ENCODE measurements at places on chromosomes 4 and X.
A peak's percentile ranks its signal among the peaks of the same experiment; 100 is the strongest.

GRCh38 chr4:181503687-181504390 is 739.4 kb upstream of the TENM3 start:
- DNase-seq = no peak

- DNase-seq = no peak
These were observed 1017.2 kb downstream of the PCDH7 start for GRCh38 chr4:31737419-31737818.

DNA sequence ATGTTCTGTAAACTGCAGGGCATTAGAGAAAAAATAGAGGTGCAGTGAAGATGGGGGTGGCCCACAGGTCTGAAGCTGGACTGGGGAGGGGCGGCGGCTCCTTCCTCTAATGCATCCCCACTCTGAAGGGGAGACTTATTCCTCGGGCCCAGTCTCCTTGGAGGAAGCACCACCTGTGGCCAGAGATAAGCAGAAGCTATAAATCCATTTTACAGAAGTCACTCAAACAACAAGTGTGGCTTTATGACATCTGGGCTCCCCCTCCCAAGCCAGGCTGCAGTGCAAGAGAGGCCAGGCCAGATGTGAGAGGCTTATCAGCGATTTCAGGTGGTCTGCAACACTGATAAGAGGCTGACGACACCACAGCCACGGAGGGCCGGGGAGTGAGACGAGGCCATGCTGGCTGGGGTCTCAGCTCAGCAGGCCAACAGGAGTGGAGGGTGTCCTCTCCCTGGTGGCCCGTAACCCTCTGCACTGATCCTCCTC is 15.8 kb downstream of the CYTL1 start:
- no peak for DNase-seq

DNA sequence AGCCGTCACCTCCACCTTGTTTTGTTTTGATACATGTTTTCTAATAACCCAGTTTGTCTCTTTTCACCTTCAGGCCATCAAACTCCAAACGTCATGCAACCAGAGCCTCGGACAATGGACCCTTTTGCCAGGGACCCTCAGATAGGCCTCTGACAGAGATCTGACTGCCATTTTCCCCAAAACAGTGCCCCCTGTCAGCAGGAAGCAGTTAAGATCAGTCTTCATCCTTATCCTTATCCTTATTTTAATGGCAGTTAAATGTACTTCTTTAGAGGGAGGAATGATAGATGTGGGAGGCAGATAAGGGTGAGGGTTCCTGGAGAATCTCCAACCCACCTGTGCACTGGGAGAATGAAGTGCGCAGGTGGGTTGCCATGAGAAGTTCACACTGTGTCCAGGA is 135.7 kb downstream of the ANAPC10 start:
- DNase-seq = no peak

DNA sequence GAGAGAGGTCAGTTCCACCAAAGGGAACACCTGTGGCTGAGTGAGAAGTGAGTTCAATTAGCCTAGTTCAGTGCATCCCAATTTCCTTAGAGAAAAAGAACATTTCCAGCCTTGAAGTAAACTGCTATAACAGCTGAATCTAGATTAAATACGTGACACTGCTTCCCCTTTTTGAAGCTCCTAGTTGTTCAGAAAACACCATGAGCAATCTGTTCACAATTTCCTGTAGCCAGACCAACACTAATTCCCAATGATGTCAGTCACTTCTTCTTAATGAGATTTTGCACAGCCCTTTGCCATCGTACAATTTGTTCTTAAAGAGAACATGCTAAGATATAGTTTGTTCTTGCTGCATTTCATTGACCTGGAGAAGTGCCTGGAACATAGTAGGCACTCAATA is 144.6 kb upstream of the EDNRA start:
- no peak for DNase-seq

DNA sequence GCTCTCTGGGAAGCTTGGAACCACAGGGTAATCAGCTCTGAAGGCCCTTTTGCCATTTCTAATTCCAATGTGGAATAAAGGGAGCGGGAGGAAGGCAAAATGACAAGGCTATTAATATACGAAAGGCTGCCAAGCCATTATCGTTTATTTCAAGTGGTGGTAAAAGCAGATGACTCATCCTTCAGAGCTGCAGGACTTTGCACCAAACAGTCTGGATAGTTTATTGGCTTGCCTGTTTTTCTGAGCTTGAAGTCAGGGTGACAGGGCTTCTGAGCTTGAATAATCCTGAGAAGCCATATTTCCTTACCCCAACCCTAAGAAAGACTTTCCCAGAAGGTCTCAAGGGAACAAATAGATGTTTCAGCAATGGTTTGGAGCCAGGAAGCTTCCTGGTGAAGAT is 7.7 kb upstream of the GABRE start:
- no peak for DNase-seq

GRCh38 chr4:41205854-41206460 is 8.4 kb downstream of the APBB2 start:
- DNase-seq = no peak

DNA sequence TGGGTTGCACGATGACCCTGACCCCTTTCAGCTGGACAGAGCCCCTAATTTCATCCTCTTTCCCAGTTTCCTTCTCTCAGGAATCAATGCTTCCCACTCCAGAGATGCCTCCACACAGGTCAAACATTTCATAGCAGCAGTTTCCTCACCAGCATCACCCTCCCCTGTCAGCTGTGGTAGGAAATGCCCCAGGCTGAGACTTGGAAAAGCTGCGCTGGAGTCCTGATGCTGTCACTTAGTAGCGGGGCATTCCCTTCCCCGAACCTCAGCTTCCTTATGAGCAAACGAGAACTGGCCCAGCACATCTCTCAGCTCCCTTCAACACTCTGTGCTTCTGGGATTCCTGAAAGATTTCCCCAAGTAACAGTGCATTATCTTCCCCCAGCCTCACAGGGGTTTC is 2.7 kb downstream of the GJB1 start:
- no peak for DNase-seq

- no peak for DNase-seq
These were observed 285.6 kb downstream of the ARHGAP24 start for GRCh38 chr4:85760511-85760910.

DNA sequence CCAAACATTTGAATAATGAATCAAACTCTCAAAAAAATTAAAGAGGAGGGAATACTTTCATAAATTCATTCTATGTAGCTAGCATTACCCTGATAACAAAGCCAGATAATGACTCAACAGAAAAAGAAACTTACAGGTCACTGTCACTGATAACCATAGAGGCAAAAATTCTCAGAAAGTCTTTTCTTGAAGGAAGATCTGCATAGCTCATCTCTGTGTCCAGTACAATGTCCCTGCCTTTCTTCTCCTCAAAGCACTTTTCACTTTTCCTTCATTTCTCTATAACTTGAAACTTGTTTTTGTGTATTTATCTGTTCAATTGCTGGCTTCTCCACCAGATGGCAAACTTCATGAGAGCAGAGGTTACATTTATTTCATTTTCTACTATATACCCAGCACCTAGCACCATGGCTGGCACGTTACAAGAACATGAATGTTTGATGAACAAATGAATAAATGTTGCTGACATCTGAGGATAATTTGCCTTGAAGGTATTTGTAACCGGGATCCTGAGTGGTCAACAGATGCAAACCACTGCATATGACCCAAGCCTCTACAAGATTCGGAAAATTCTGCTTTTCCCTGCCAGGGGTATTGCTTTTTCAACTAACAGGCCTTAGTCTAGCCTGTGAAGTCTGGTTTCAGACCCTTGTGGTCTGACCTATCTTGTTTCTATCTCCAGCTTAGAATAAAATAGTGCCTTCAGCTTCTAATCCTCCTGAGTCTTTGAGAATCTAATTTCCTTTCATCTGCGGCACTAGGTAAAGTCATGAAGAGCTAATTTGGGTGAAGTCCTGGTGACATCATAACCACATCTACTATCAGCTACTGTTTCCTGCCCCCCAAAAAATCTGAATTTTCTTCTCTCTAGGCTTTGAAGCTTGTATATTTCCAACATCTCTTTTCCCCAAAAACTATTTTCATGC is 52.5 kb upstream of the ANTXR2 start:
- no peak for DNase-seq

- no peak for DNase-seq
These were observed 5.8 kb upstream of the USP38 start for GRCh38 chr4:143178923-143179322.

- peak; percentile 59 for DNase-seq
These were observed 95.2 kb downstream of the ATG4A start for GRCh38 chrX:108186811-108187210.

- DNase-seq = no peak
These were observed 226.9 kb upstream of the SMIM31 start for GRCh38 chr4:164526933-164527583.

- no peak for DNase-seq
These were observed 321.0 kb upstream of the CXXC4 start for GRCh38 chr4:104815665-104816064.

- DNase-seq = no peak
These were observed 26.4 kb upstream of the FGFBP2 start for GRCh38 chr4:15989424-15989823.

- DNase-seq = no peak
These were observed 20.1 kb upstream of the MAP7D3 start for GRCh38 chrX:136271300-136271699.

GRCh38 chr4:80927420-80927819 is 103.1 kb upstream of the BMP3 start:
- no peak for DNase-seq

DNA sequence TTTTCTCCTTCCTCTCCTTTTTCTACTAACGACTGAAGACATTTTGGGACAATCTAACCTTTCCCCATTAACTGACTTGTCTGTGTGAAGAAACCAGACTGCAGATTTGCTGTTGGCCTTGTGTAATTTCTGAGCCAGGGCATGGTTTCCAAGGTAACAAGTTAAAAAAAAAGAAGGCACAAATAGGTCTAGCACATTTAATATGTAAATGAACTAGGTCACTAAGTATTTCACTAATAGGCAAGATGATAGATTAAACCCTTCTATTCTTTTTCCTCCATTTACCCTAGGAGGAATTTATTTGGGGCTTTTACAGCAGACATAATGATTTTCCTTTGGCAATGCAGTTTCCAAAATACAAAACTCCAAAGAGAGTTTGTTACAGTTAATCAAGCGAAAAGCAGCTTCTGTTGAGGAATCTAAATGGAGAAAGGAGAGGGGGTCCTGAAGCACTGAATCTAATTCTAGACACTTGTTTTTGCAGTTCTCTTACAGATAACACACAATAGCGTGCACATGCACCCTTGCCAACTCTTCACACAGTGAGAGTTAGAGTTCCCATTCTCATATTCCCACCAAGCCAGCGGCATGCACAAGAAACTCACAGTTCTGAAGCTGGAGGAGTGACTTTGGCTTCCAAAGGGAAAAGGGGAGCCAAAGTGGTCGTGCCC is 72.0 kb downstream of the TSPAN5 start:
- DNase-seq = no peak

DNA sequence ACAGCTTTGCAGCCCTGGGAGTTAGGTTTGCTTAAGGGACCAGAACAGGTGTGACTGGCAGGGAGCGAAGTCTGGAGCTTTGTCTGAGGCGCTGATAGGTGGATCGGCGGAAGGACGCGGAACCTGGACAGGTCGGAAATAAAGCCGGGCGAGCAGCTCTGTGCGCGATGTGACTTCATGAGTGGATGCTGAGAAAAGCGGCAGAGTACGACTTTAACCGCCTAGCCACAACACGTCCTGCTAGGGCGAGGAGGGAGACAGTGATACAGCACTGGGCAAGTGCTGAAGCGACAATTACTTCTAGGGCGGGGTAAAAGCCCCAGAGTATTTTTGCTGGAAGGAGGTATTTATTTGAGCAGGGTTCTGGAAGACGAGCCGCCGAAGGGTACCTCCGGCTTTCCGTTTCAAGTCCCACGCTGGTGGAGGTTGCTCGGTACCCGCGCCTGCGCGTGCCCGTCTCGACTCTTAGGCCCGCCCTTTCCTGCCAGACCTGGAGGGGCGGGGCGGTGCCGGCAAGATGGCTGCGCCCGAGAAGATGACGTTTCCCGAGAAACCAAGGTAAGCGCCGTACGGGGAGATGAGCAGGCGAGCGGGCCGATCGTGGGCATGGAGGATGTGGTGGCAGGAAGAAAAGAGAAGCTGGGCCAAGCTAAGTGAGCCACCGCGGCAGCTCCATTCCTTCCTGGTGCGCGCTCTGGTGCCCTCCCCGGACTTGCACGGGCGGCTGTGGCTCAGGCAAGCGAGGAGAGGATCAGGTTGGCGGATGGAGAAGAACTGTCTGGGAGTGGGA is at the start of gene ZRSR2:
ZRSR2 (plus strand) TSS at position 506 of the 790 bp plus-strand sequence; CDS start at position 518, 12 bp downstream.
- DNase-seq = peak; percentile 31

DNA sequence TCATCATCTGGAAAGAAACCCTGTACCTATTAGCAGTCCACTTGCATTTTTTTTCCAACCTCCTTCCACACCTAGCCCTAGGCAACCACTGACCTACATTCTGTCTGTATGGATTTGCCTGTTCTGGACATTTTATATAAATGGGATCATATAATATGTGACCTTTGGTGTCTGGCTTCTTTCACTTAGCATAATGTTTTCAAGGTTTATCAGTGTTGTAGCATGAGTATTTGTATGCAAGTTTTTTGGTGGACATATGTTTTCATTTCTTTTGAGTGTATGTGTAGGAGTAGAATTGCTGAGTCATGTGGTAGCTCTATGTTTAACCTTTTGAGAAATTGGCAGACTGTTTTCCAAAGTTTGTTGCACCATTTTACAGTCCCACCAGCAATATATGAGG is 198.6 kb downstream of the CEP135 start:
- DNase-seq = no peak

- DNase-seq = no peak
These were observed 280.3 kb upstream of the KLF3 start for GRCh38 chr4:38383646-38384121.

GRCh38 chrX:107871136-107871535 is 45.5 kb downstream of the MID2 start:
- DNase-seq = no peak

- no peak for DNase-seq
These were observed 97.6 kb upstream of the MAML3 start for GRCh38 chr4:140251571-140251970.

DNA sequence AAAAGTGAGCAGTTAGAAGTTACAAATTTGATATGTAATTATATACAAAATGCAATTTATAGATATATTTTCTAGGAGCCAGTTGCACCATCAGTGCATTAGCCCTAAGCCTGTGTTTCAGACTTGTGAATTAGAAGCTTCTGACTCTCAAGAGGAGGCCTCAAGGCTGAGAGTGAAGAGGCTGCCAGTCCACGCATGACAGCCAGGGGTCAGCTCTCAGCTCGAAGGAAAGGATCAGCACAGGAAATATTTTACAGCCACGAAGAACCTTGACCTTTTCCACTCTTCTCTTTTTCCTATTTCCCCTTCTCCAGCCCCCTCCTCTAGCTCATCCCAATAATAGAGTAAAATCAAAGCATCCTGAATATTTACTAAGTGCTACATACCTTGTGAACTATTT is 642.4 kb downstream of the TRIML1 start:
- DNase-seq = no peak

GRCh38 chr4:79980448-79980847 is 92.6 kb downstream of the ANTXR2 start:
- no peak for DNase-seq
